ENCODE measurements at places on chromosomes 5 and 9. TPM values are rescaled to one million over a fixed set of nuclear protein-coding genes. Genes with fewer than 3 reads are reported as not detected.

The SLC6A18 gene
- not detected for total RNA-seq

The CAMK4 gene
- 0.10 TPM for total RNA-seq

The TAF11L10 gene
- total RNA-seq, result not detected

The PCDHB2 gene
- 2.2 TPM for total RNA-seq

The PCDHGB2 gene
- 8.7 TPM for total RNA-seq

The PLPP7 gene
- 127 TPM for total RNA-seq

The SLC6A3 gene
- total RNA-seq, result not detected

The UGT3A1 gene
- total RNA-seq, result not detected

The FAT2 gene
- not detected for total RNA-seq

The TPPP gene
- total RNA-seq, result 34.8 TPM

The FAXDC2 gene
- 26.1 TPM for total RNA-seq

The RNF20 gene
- 53.7 TPM for total RNA-seq

The ANKRD31 gene
- not detected for total RNA-seq

The PCDHGA3 gene
- 12.1 TPM for total RNA-seq

The BAAT gene
- not detected for total RNA-seq

The AFF4 gene
- 33.0 TPM for total RNA-seq
